ENCODE measurements at places on chromosomes 13 and 19.

DNA sequence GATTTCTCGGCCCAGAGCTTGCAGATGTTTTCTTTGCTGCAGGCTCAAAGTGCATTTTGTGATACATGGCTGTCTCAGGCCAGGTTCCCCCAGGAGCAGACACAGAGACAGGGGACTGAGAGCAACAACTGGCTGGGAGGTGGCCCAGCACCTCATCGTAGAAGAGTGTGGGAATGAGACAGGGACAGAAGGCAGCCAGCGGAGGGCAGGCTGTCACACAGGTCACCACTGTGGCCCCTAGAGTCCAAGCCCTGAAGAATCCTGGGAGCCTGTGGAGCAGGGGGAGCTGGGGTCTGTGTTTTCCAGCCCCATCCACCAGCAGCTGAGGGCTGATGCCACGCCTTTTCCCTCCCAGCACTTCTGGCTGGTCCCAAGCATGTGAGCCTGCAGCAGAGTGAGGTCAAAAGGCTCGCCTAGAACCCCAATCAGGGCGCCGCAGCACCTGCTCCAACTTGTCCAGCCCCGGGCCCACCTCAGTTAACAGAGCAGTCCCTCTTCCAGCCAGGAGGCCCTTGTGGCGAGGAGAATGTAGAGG, 723.8 kb downstream of the UQCRFS1 start:
- DNase-seq, result no peak

- no peak for DNase-seq
Measured at GRCh38 chr19:1162404-1163282, 11.4 kb downstream of the SBNO2 start.

- peak; percentile 83 for DNase-seq
Measured at GRCh38 chr19:1568320-1569019, at the start of gene MEX3D. TSS of gene MEX3D (minus strand) at chr19:1568325. CDS start at chr19:1568058, 267 bp downstream.

DNA sequence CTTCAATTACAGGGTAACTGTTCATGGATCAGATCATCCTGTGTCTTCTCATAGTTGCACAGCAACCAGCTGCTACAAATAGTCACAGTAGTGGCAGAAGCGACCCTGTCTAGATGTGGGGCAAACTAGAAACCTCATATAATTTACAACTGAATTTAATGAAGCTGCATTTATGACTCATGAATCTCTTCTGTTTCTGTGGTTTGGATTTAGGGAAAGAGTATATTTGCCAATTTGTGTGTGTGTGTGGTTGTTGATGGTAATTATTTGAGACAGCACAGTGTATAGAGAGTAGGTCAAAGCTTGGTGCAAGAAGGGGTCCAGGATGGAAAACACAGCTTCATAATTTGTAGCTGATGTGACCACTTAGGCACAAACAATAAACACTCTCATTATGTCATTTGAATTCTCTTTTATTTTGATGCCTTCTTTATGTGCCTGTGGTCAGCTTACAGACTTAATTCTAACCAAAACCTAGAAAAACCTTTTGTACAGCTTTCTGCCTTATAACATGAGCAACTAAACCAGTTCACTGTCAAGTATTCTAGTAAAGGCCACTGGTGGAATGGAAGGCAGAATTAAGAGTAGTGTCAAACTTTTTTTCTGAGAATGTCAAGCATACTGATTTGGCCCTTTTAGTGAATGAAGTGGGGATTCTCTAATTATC, 218.1 kb downstream of the TBC1D4 start:
- no peak for DNase-seq

DNA sequence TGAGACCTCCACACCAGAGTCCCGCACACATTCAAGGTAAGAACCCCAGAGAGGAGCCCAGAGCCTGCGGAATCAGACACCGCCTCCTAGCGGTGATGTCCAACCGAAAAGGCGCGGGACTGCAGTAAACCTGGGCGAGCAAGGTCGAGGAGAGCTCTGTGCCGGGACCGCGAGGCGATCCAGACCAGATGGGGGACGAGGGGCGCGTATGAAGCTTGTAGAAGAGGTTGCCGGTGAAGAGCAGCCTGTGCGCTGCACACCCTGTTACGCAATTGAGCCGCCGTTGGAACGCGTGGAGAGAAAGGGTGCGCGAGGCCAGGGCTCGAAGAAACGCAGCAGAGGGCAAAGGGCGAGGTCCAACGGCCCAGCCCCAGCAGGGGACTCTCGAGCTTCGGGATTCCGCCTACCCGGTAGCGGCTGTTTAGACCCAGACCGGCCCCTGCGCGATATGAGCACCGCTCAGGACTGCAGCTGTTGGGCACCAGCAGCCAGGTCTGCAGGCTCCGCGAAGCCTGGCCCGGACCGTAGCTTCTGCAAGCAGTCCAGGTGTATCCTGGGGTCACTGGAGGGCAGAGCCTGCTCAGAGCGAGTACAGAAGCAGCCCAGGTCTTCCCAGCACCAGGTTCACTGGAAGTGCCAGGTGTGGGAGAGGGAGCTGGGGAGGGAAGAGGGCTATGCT, 65.9 kb upstream of the ZNF599 start:
- peak; percentile 62 for DNase-seq

DNA sequence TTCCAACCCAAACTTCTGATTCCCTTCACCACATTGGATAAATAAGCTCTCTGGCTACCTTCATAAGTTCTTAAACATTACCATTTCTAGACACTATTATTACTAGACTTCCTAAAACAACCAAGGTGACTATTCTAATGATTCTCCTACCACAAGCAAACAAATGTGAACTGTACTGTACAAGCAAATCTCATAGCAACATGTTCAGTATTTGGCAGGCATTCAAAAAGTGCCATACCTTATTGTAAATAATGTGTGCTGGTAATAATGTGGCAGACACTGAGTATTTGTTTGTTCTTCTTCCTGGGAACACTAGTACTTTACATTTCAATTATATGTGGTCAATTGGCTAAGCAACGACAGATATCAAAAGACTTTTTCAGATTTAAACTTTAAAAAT, 986.0 kb upstream of the SPRY2 start:
- no peak for DNase-seq

GRCh38 chr13:95896301-95896700, 156.9 kb downstream of the UGGT2 start:
- no peak for DNase-seq

Measured in activated CD4-positive, alpha-beta T cell treated with anti-CD3 and anti-CD28 coated beads for 48 hours (primary cell).